ENCODE measurements at places on chromosomes 7 and 10.

DNA sequence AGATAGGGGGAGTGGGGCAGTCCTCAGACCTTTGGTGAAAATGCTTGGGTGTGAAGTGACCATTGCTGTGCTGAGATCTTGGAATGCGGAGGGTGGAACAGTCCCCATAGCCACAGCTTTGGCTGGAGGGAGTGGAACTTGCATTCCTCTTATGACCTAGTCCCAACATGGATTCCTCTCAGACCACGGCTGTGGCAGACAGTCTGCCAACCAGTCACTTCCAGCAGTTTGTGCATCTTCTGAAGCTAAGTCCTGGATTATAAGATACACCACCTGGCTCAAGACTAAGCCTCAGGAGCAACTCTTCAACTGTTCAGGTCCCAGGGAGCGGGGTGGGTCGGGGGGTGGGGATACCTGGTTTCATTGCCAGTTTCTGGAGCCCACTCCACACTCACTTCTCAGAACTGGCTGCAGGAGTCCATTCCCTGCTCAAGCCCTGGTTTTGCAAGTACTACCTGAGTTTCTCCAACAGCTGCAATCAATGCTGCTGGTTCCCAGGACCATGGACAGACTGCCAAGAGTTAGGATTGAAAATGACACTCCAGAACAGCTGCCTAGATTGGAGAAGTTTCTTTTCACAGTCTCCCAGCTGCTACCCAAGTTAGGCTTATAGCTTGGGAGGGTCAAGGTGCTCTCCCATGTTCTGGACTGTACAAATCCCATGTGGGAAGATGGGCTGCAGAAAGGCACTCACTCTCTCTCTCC lies 29.1 kb upstream of the DGKB start:
- no peak for DNase-seq

- no peak for DNase-seq
These were observed 132.3 kb downstream of the CREB5 start for GRCh38 chr7:28544453-28545117.

GRCh38 chr7:46210467-46210866 lies 289.4 kb upstream of the IGFBP3 start:
- no peak for DNase-seq

DNA sequence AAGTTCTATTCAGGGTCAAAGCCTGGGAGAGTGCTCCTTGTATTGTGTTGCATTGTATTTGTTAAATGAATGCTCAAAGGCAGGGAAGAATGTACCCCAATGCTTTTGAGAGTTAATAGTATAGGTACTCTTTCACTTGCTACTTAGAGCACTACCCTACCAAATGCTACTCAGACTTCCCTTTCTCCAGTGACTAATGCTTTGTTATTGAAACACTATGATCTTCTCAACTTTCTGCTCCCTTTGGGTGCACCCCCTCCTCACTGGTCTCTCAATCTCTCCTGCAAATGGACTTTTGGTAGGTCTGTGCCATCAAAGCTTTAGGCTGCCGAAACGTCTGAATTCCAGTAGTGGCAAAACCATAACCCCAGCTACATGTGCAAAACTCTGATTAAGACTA lies 177.7 kb upstream of the AHR start:
- no peak for DNase-seq

Data from epithelial cell of proximal tubule (primary cell).